GM18507 (cell line): ENCODE measurements at places on chromosomes 1 and 21.
A peak's percentile ranks its signal among the peaks of the same experiment; 100 is the strongest.

GRCh38 chr21:15494481-15494880 is 235.3 kb upstream of the USP25 start:
- no peak for DNase-seq

DNA sequence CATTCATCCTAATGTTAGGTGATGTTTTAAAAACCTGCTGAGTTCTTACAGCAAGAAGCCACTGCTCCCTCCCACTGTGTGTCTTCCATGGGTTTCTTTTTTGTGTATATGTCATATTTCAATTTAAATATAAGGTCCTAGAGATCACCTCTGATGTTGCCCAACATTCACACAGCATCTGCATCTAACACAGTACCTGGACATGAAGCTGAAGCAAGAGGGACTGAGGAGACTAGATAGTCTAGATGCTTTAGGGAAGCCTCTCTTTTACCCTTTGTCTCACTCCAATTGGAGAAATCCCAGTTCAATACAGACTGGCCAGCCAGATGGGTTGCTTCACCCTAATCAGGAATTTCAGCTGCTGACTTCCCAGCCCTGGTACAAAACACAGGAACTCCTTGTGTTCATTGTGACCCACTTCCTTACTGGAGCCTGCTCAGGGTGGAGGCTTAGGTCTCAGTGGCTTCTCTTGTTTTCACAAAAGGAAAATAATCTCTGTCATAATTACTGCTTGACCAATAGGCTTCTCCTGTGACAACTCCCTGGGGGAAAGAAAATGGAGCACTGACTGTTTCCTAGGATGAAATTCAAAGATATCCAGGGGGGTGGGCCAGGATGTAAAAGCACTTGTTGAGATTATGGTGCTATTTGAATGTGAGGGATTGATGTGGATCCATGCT is 17.3 kb downstream of the BTG2 start:
- no peak for DNase-seq

DNA sequence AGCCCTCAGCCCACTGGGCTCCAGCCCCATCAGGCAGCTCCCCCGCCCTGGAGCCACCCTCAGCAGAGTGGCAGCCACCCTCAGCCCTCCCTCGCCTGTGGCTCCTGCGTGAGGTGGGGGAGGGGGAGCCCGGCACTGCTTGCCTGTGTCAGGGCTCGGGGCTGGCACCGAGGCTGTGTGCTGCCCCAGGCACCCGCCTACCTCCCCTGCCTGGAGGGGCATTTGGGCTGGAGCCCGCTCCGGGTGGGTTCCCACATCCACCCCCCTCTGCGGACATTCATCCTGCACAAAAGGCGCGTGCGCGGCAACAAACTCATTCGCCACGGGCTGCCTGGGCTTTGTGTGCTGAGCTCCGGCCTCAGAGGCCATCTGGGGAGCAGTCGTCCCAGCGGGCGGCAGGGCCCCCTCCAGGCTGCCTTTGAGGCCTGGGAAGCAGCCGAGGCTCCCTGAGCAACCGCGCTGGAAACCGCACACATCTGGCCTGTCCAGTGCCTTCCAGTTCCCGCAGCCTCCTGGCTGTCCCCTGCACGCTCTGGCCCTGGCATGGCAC is 12.6 kb upstream of the TNFRSF14 start:
- no peak for DNase-seq

DNA sequence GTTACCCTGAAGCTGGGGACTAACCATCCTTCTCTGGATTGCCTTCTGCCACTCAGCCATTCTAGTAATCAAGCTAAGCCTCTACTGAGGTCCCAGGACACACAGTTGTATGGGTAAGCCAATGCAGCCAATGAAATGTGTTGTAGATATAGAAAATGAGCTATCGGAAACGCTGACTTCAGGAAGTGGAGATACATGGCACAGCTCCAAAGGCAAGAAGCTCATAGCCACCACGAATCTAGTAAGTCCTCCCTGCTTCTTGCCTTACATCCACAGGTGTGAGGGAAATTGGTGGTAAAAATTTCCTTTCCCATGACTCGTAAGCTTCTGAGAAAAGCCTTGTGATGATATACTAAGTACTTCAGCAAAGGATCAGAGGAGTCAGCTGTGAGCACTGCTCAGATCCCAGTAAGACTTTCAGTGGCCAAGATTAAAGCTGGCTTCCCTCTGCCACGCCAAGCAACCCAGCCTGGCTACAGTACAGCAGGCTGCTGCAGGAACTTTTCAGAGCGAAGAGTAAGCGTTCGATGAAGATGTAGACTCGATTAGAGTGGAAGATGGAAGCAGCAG is 117.7 kb downstream of the SIM2 start:
- DNase-seq: no peak

DNA sequence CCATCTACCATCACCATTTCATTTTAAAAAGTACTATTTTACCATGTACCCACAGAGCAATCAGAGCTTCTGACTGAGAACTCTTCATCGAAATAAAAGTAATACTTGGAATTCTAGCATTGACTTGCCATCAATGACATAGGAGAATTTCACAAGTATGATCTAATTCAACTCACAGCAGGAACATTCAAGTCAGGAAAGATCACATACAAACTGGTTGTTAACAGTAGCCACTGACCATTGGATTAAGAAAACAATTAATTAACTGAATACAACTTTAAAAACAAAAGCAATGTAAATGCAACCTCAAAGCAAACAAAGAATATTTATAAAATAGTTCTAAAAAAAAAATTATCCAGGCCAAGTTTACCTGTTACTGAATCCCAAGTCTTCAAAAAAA is 18.8 kb downstream of the RNF115 start:
- DNase-seq: no peak

GRCh38 chr1:187999973-188000372 is 1171.2 kb downstream of the PLA2G4A start:
- DNase-seq: no peak

DNA sequence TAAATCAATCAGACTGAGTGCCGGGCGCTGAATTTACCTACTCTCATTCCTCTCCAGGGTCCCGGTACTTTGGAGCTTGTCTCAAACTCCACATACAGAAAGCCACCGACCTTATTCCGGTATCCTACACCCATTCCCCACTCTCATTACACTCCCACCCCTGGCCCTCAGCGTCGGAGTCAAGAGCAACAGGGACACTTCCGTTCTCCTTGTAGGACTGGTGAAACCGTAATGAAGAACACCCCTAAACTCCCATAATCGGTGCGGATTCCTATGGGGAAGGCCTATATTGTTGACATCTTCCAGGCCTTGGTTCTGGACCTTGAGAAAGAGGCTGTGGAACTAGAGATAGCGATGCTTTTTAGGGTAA is 798 bp downstream of the ZBED6 start:
- no peak for DNase-seq

DNA sequence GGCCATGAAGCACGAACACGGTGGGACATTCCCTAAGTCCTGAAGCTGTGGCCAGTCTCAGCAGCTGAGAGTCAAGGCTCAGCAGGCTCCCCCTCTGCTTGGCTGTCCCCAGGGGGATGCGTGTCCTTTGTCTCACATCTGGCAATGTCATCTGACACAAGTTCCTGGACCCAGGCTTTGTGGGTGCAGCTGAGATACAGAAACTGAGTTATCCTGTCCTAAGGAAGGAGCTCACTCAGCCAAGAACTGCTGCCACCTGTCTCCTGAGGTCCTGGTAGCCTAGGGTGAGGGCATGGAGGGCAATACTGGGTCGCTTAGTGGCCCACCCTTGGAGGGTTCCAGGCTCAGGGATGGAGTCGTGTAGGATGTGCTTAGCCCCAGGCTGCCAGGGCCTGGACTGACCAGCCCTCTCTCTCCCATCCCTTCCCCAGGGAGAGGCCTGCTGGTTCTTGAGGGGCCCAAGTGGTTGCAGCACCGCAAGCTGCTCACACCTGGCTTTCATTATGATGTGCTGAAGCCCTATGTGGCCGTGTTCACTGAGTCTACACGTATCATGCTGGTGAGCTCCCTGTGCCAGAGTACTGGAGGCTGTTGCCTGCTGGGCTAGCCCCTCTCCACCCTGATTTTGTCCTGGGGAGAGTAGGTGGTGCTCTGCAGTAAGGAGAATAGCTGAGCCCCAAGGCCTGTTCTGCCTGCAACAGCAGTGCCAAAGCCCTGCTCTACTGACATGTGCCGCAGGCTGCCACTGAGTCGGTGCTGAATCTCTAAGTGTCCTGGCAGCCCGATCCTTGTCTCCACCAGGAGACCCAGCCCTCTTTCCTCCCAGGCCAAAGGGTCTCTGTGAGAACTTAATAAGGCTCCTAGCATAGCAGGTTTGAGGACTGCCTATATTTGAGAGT is 13.5 kb downstream of the CYP4B1 start:
- DNase-seq: no peak

DNA sequence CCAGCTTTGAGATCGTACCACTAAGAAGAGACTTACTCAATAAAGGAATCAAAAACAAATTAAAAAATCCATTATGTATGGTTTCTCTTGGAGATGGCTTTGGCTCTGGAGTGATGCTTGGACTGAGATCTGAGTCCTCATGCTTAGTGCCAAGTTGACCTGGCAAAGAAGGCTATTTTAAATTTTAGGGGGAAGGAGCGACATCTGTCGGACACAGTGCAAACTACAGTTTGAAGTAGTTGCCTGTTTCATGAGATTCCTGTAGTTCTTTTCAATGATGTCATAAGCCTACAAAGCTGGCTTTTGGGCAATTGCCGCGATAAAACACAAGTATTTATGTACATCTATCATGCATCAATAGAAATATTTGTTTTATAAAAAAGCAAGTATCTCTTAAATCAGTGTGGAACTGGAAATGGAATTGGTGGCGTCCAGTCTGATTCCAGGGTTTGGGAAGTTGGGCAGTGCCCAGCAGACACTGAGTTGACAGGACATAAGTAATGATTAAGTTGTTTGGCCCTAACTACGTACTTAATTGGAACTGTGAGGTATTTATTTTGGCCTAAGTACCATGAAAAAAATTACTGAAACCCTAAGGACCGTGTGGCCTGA is 50.0 kb downstream of the TBCE start:
- peak; percentile 26 for DNase-seq

- no peak for DNase-seq
Observed at GRCh38 chr1:109657970-109658369, 2.1 kb downstream of the GSTM4 start.

DNA sequence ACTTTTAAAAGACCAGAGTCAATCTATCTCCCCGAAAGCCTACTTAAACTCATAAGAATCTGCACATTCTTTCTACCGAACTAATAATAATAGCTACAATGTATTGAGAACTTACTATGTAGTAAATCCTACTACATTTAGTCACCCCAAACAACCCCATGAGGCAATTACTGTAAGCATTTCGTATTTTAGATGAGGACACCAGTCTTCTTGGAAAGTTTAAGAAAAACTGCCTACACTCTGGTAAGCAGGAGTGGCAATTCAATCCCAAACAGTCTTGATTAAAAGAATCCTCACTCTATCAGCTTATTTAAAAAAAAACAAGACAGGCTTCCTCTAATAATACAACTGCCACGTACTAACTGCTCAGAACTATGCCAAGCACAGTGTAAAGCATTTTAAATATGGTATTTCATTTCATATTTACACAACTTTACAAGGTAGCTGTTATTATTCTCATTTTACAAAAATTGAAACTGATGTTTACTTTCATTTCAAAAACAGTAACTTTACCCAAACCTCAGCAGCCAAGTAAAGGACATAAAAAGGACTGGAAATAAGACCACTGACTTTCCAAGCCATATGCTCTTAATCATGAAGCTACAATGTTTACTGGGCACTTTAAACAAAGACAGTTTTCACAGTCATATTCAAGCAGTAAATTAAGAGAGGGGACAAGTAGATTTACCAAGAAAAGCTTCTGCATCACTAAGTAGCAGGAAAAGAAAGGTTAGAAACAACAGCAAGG is 13.9 kb downstream of the ARID4B start:
- DNase-seq: no peak

- no peak for DNase-seq
Observed at GRCh38 chr1:186326009-186326408, 49.0 kb downstream of the TPR start.

DNA sequence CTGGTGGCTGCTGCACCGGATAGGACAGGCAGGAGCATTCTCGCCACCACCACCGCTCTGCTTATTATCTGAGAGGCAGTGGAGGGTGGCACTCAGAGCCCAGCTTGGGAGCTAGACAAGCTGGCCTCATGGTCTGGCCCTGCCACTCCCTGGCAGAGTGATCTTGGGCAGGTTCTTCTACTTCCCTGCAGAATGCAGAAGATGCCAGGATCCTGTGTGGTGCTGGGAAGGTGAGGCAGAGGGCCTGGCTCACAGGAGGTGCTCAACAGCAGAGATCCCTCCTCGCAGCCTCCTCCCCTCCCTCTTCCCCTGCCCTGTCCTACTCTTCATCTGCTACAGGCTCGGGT is 60.4 kb downstream of the ARHGEF10L start:
- no peak for DNase-seq

DNA sequence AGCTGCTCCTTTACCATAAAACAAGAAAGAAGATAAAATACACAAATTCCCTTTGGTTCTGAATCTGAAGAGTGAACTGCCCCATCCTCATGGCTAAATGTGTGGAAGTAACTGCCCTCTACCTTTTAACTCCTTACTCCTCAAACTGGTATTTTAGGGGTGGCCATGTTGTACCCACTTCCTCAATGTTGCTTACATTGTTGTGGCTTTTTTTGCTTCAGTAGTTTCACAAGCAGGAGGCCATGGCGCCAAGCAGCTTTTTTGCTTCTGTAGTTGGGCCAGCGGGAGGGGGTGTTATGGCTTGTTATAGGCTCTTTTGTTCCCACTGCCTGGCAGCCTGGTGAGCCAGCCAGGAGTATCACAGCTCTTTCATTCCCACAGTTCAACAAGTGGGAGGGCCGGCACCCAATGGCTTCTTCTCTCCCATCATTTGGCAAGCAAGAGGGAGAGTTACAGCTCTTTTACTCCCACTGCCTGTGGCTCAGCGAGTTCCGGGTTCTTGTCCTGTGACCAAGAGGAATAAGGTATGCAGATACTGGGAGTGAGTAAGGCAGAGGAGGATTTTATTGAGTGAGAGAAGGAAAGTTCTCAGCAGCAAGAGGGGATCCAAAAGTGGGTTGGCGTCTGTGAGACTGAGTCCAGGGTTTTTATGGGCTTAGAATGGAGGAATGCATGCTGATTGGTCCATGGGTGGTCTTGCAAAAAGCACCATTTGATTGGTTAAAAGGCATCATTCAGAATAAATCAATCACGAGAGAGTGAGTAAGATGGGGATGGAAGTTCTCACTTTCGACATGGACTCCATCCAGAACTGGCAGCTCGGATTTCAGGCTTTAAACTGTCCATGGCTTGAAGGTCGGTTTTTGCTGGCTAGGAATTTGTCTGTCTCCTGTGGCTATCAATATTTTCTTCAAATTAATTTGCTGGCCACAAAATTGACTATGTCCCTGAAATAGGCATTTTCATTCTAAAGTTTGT is 429.6 kb downstream of the HLX start:
- DNase-seq: no peak

GRCh38 chr1:63261736-63262458 is 60.5 kb upstream of the FOXD3 start:
- DNase-seq: no peak
